ENCODE measurements at places on chromosomes 6 and 20. TPM values are rescaled to one million over a fixed set of nuclear protein-coding genes. Genes with fewer than 3 reads are reported as not detected.

Gene TBXT
- total RNA-seq: not detected

Gene MATN4
- total RNA-seq: not detected

Gene ERVFRD-1
- total RNA-seq: not detected

Gene KHDC1L
- total RNA-seq: not detected

Gene PRDM13
- not detected for total RNA-seq

GRCh38 chr20:20248620-20249200, 119.2 kb upstream of the INSM1 start:
- no peak for DNase-seq

DNA sequence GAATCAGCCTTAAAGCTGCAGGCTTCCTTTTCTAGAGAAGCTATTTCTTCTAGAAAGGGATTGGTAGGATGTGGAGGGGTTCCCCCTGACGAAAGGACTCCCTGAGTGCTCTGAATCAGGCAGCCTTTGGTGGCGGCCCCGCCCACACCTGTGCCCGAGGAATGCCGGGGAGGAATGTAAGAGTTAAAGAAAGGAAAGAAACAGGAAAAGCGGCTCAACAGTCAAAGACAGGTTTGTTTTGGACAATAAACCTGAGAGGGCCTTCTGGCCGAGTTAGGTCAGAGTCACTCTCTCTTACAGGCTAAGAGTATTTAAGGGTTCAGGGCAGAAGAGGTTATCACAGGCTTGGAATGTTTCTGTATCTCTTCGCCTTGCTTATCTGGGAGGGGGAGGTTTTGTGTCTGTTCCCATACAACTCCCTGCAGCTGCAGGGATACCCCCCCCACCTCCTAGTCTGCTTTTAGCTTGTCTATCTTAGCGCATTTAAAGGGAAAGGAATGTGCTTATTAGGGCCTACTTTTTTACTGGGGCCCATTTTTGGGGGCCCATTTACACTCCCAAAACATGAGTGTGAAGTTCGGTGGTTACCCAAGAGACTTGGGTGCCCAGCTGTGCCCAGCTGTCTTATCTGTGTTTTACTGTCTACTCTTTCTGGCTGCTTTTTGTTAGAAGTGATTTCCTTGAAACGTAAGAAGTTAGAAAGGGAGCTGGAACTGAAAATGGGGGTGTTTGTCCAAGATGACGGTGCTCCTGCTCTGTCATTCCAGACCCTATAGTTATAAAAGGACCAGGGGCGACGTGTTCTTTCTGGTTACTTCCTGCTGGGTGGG, 32.8 kb downstream of the DYNLT1 start:
- DNase-seq: no peak

DNA sequence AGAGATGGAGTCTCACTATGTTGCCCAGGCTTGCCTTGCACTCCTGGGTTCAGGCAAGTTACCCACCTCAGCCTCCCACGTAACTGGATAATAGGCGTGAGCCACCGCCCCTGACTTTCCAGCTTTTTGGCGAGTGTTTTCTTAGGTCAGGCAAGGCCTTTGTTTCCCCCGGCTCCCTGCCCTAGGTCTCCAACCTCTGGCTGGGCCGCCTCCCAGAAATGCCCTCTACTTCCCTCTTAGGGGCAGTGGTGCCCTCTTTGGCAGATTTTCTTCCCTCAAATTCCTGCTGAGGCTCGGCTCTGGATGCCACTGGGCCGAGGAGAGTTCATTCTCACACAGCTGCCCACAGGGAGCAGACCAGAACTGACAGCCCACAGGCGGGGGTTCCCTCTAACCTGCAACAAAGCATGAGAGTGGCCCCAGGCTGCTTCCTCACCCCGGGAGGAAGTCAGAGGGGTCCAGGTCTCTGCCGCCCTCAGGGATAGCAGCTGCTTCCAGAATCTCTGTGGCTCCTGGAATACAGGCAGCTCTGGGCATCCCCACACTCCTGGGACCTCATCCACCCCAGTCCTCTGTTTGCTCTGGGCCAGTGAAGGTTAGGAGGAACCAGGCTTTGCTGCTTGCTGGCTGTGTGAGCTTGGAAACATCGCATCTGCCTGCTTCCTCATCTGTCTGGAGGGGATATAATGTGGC, 56.5 kb downstream of the TCP11 start:
- DNase-seq: no peak

DNA sequence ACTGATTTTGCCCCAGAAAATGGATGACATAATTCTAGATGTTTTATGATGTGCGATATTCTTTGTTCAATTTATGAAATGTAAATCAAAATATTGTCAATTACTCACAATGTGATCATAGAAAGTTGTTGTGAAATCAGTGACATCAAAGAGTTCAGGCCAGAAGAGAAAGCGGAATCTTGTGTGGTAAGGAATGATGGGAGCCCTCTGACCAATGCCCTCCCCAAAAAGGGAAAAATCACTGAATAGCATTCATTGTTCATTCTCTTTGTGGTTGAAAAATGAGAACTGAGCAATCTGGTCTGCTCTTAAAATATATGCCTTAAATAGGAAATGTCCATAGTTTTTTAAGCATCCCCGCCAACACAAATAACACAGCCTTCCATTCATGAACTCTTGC, 247.1 kb upstream of the GRIK2 start:
- DNase-seq: no peak
